ENCODE measurements at places on chromosomes 13 and 19. TPM values are rescaled to one million over a fixed set of nuclear protein-coding genes. Genes with fewer than 3 reads are reported as not detected.

CGB1 gene
- not detected for total RNA-seq

GRCh38 chr13:66887088-66887487 is 343.0 kb downstream of the PCDH9 start:
- DNase-seq, result peak; percentile 48

GRCh38 chr13:50179977-50180376 is 164.7 kb downstream of the KCNRG start:
- no peak for DNase-seq

GRCh38 chr13:110323172-110323891 is 16.2 kb downstream of the COL4A2 start:
- peak; percentile 62 for DNase-seq

Measured in MG63 (cell line).